ENCODE measurements at places on chromosomes 2 and 18.
A peak's percentile ranks its signal among the peaks of the same experiment; 100 is the strongest.

GRCh38 chr18:25136416-25137196 is 215.4 kb downstream of the ZNF521 start:
- DNase-seq = no peak

DNA sequence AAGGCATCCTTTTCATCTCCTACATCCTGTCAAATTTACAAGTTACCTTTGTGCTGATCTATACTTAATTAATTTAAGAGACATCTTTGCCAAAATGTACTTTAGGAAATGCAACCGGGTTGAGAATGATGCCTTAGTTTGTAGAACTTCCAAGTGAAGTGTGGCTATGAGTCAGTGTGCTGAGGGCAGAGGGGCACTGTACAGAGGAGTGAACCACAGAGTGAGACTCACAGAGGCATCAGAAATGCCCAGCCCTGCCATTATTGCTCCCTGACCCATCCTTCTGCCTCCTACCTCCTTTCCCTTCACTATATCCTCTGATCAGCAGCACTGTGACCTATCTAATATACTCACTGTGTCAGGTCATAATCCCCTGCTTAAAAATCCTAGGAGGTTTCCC is 320.1 kb downstream of the LRRTM1 start:
- DNase-seq = no peak

DNA sequence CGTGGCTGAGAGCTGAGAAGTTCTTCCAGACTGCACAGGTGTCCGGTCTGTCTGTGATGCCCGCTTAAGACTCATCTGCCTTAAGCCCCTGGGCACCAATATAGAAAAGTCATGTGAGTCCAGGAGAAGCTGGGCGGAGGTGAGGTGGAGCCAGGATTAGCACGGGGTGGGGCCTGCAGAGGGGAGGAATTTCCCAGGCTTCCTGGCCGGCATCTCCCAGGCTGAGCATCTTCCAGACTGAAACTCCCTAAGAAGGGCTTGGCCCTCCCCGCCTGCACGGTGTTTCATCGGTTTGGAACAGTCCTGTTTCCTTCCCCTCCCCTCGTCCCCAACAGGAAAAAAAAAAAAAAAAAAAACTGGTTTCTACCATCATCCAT is 270.3 kb downstream of the ATAD2B start:
- no peak for DNase-seq

DNA sequence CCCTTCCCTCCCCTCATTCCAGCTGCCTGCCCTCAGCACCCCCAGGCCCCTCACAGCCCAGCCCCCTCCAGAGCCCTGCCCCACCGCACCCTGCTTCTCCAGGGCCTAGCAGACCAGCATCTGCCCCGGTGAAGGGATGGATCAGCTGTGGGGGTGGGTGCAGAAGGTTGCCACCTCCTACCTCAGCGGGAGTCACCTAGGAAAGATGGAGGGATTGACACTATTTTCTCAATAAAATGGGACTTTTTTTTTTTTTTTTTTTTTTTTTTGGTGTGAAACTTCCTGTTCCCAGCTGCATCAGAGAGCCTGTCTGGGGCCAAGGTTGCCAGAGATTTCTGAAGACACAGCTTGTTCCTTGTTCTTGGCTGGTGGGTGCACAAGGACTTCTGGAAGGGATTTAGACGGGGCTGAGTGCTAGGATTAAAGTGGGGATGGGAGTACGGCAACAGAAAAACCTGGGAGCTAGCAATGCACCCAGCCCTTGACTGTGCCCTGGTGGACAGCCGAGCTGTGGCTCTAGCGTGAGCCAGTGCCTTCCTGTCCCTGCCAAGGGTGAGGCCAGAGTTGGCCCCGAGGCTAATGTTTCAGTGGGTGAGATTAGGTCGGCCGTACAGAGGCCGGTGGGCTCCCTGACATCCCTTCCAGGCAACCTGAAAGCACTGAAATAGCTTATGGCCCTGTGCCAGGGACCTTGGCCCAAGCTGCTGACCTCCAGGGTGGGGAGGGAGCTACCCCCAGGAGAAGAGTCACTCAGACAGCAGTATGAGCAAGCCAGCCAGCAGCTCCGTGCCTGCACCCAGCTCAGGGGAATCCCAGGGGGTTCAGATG is 4.6 kb downstream of the B3GNT7 start:
- no peak for DNase-seq

- no peak for DNase-seq
Measured at GRCh38 chr2:60939622-60940021, 58.2 kb downstream of the REL start.

DNA sequence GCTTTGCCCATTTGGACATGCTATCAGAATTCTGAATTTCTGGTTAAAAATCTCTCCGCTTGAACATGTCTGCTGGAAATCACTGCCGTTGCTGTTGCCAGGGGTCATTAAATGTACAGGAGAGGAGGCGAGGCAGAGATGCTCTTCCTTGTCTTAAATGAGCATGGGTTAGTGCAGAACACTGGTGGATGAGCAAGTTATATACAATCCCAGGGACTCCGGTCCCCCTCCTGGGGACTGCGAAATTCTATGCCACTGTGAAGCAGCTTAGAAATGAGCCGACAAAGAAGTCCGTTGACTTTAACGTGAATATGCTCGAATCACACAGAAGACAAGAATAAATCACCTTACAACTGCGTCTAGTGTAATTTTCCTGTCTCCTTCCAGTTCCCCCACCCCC is 95.1 kb upstream of the KLHL14 start:
- no peak for DNase-seq

DNA sequence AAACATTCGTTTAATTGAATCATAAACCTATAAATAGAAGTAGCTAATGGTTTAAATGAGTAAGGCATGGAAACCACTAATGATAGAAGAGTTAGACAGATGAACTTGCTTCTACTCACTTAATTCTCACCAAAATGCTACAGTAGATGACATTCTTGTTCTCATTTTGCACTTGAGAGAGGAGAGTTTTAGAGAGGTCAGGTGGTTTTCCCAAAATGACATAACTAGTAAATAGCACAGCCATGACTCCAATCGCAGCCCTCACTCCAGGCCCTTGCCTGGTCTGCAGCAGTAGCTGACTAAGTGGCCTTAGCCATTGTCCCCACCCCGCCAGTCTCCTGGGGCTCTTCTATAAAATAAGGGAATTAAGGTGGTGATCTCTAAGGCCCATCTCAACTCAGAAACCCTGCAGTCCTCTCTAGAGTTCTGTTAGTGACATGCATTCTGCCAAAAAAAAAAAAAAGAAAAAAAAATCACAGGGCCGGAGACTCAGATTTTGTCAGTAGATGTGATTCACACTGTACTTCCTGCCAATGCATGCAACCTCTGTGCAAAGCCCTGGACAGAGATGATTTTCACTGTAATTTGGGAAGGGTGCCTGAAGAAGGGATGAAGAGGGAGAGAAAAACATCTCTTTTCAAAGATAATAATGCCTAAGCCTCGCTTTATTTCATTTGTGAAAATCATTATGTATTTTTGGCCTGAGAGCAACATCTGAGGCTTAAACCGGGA is 221.8 kb downstream of the ANAPC1 start:
- DNase-seq = no peak

DNA sequence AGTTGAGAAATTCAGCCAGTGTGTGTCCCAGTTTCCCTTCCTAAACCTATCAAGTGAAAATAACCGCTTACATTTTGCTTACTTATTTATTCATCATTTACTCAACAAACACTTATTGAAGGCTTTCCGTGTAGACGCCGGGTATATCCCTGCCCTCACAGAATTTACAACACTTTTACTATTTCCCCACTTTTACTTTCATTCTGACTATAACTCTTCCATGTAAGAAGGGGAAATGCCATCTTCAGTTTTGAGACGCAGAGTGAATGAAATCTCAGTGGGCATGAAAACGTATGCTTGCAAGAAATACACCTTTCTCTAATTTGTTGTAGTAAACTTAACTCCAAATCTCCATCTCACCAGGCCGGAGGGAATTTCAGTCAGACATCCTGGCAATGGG is 251.0 kb upstream of the CHAC2 start:
- no peak for DNase-seq

DNA sequence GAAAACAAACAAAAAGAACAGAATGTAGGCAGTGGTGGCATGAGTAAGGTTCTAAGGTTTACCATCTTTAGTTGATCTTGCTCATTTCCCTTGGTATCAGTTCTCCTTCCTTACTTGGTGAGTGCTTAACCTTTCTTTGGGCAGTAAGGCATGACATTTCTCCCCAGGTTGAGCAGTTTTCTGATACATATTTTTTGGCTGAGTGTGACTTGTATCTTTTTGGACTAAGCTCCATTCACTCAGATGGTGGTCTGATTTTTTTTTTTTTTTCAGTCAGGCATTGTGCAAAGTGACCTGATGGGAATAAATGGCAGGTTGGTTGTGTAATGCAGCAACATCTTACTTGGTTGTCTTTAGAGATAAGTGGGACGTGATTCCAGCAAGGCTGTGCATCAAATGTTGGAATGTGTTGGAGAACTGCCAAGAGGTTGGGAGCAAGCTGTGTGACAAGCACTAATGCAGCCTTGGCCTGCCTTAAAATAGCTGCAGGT is 15.1 kb downstream of the SPTBN1 start:
- DNase-seq = no peak

GRCh38 chr2:25341011-25341727 is 556 bp downstream of the DNMT3A start:
- peak; percentile 27 for DNase-seq

- no peak for DNase-seq
Measured at GRCh38 chr2:121186261-121186660, 98.7 kb downstream of the TFCP2L1 start.

DNA sequence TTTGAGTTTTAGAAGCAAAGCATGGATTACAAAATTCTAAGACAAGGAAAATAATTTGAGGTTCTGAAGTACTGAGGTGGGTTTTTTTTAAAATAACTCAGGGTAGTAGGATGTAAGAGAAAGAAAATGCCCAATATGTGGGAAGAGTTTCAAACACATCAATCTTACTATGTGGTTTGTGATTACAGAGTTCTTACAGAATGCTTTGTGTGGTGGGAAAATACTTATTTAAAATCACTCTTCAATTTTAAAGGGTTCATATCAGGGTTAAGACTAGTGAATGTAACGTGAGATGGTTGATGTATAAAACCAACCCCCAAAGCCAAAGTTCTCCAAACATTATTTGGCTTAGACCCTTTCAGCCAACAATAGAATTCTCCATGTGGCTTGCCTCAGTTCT is 173.5 kb downstream of the UBE2E3 start:
- no peak for DNase-seq

GRCh38 chr18:61833978-61834377 is 58.8 kb downstream of the RNF152 start:
- no peak for DNase-seq

- no peak for DNase-seq
Measured at GRCh38 chr2:234772733-234773060, 179.1 kb upstream of the SH3BP4 start.

- DNase-seq = no peak
Measured at GRCh38 chr18:4333043-4333442, 122.1 kb downstream of the DLGAP1 start.

DNA sequence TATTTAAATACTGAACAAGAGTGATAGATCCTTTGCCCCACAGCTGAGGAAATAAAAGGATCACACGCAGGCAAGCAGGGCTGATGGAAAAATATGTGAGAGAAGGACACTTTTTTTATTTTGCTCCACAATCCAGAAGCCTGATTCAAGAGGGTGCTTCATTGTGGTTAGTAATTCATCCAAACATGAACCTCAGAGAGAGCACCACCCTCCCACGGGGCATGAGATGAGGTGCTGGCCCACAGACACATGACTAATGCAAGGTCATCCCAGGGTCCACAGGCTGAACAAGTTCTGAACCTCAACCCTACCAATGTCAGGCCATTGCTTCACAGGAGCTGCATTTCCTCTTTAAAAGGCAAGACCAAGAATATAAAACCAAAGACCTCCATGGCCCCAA is 239.6 kb downstream of the MREG start:
- no peak for DNase-seq

- no peak for DNase-seq
Measured at GRCh38 chr2:55962915-55963314, 39.3 kb upstream of the EFEMP1 start.

DNA sequence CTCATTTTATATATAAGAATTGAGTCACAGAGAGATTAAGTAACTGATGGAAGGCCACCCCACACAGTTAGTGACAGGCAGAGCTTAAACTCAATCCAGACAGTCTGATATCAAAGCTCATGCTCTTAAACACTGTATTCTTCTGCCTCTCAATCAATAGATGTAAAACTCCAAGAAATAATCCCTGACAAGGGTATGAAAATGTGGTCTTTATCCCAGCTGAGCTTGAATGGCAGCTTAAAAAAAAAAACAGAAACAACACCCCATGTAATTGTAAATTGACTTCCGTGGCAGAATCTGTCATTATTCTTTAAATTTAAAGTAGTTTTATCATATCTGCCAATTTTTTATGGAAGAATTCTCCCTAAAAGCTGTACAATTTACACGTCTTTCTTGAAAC is 60.1 kb downstream of the RAB27B start:
- DNase-seq = no peak

DNA sequence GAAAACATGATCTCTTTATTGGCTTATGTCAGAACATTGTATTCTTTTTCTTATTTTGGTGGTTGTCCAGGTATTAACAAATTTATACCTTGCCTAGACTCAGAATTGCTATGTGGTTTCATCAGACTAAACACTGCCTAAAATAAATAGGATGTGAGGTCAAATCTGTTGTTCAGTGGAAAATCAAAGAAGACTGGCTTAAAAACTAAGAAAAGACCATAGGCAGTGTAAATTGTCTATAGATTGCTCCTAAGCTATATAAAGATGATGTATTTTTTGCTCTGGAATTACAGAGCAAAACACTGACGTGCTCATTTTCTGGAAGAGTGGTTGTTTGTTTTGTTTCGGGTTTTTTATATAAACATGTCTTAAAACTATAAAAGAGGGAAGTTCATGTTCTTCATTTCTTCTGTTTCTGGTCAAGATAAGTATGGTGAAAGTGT is 266.0 kb downstream of the ALPK2 start:
- DNase-seq = no peak

GRCh38 chr2:47809903-47810302 is 27.0 kb downstream of the MSH6 start:
- DNase-seq = no peak
